DMS153 (cell line): ENCODE measurements at places on chromosomes 1 and 21.

- DNase-seq, result no peak
These were observed 81.0 kb upstream of the SGIP1 start for GRCh38 chr1:66452982-66453381.

GRCh38 chr21:44548381-44548780, 2.9 kb downstream of the KRTAP10-2 start:
- DNase-seq, result no peak

- DNase-seq, result no peak
These were observed 1.0 kb upstream of the HJV start for GRCh38 chr1:146022403-146023127.

DNA sequence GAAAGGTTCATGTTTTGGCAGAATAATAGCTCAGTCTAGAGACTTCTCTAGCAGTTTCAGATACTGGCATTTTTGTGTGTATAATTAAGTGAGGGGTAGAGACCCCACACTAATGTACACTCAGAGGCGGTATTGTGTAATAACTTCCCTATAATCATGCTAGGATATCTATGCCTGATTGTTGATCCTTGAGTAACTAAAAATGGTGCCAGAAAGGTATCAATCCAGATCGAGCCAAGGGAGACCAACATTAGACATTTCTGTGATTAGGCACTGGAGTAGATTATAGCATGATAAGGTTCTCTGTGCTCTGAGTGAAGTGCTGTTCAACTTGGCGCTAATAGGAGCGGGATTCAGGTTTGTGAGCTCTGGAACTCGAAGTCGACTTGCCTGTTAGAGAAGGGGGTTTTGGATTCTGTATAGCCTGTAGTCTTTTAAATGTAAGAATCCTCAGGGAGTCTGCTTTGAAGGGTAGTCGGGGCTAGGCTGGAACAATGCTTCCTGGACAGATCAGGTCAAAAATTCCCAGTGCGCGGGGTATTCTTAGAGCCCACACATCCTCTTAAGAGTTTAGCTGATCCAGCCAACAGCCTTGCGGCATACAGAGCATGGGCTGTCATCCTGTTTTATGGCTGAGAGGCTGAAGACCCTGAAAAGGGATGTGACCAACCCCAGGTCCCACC, 24.2 kb downstream of the MAN1C1 start:
- no peak for DNase-seq

GRCh38 chr1:107704911-107705310, 260.1 kb downstream of the VAV3 start:
- DNase-seq, result no peak
